ENCODE measurements at places on chromosomes 7 and 10.

GRCh38 chr7:28145931-28146330 is 34.7 kb downstream of the JAZF1 start:
- no peak for DNase-seq

DNA sequence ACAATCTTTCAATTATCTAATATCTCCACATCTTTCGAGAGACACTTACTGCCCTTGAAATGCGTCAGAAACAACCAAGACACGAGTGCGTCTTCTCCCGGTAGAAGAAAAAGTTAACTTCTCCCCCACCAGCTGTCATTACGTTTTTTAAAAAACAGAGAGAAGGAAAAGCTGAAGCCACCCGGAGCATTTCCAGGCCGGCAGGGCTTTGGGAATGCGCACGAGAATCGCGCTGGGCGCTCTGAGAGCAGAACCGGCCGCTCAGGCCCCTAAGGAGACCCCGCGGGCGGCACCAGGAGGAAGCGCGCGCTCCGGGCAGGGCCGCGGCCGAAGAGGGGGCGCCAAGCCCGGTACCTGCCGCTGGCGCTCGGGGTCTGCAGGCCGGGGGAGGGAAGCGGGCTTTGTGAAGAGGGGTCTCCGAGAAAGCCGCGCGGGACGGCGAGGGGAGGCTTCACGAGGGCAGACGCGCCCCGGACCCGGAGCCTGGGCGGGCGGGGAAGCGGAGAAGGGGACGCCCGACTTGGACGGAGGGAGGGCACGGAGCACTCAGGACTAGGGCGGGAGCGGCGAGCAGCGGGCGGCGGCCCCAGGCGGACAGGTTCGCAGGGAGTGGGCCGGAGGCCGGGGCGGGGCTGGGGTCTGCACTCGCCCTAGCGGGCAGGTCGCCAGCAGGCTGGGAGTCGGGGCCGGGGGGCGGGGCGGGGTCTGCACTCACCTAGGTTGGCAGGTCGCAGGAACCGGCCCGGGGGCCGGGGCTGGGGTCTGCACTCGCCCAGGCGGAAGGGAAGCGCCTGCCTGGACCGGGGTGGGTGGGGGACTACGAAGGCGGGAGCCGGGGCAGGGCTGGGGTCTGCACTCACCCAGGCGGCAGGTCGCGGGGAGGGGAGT is 932 bp downstream of the ESYT2 start:
- DNase-seq: peak; percentile 77

DNA sequence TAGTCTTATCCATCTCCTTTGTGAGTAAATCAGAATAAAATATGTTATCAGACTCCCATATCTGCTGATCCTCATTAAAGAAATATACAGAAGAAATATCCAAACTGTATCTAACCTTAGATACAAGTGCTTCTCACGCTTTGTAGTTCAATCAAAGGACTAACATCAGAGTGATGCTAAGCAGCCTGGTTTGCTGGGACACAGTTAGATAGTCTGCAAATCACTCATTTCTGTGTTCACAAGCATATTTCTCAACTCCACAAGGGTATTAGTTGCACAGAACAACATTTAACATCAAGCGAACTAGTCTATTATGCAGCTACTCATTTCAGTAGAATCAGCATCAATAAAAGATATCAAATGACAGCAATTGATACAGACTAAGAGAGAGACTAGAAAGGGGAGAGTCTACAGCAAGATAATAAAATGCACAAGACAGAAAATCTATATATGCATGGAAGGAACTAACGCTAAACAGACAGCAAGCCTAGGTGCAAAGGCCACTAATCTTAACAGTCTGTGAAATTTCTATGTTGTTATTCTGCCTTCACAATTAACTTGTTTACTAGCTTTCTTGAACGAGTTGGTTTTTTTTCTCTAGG is 30.0 kb downstream of the DNAJC12 start:
- DNase-seq: no peak

DNA sequence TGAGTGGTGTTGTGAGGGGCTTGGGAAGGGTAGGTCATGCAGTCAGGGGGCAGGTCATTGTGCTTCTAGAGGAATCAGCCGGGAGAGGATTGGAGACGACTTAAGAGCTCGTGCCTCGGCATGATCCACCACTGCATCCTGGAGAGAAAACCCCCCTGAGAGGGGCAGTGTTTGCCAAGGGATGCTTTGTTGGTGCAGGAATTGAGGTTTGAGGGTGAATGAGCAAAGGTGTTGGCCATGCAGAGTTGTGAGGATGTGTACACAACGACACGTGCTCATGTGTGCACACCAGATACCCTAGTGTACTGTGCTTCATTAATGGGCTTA is 85.6 kb upstream of the ANLN start:
- no peak for DNase-seq
